ENCODE measurements at places on chromosomes 16 and 17. TPM values are rescaled to one million over a fixed set of nuclear protein-coding genes. Genes with fewer than 3 reads are reported as not detected.

GRCh38 chr16:31143694-31144148, 6.1 kb downstream of the PRSS36 start:
- no peaks in the 10 kb centered on the region for H3K36me3 ChIP-seq
- H3K4me1 ChIP-seq, result peaks cover 23% of the 10 kb centered on the region
- no peak overlapping the region for H3K4me3 ChIP-seq
- DNase-seq, result no peak

- no peaks in the 10 kb centered on the region for H3K4me1 ChIP-seq
- no peaks in the 10 kb centered on the region for H3K36me3 ChIP-seq
- no peak overlapping the region for H3K4me3 ChIP-seq
- DNase-seq, result no peak
Observed at GRCh38 chr16:57822018-57822553, 19.8 kb upstream of the KIFC3 start.

DNA sequence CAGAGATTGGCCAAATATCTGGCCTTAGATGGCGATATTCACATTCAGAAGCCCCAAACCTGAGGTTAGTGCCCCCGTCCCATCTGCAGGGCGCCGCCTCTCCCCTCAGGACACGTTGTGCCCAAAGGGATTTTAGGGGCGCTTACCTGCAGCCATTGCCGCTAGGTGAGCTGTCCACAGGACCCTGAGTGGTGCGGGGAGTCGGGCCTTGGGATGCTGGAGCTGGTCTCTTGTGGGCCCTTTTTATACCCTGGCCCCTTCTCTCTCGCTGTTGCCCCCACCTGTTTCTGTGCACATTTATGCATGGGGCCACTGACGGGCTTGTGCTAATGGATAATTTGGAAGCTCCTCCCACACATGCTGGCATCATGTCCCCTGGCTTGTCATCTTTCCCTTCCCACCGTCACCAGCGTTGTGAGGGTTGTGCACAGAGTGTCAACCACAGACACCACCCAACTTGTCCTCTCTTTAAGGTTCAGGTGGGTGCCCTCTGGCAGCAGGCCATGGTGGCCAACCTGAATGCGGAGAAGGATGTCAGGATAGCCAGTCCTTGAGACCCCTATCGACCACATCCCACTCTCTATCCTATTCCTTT, at the start of gene CSHL1:
CSHL1 (minus strand) TSS at position 218 of the 595 bp plus-strand sequence; CDS start at position 156, 62 bp downstream.
- no peak within 1 kb of the TSS for H3K27ac ChIP-seq
- H3K4me3 ChIP-seq, result no peak within 1 kb of the TSS
- H3K36me3 ChIP-seq, result no peaks in the 10 kb centered on the region
- no peaks in the 10 kb centered on the region for H3K27me3 ChIP-seq

DNA sequence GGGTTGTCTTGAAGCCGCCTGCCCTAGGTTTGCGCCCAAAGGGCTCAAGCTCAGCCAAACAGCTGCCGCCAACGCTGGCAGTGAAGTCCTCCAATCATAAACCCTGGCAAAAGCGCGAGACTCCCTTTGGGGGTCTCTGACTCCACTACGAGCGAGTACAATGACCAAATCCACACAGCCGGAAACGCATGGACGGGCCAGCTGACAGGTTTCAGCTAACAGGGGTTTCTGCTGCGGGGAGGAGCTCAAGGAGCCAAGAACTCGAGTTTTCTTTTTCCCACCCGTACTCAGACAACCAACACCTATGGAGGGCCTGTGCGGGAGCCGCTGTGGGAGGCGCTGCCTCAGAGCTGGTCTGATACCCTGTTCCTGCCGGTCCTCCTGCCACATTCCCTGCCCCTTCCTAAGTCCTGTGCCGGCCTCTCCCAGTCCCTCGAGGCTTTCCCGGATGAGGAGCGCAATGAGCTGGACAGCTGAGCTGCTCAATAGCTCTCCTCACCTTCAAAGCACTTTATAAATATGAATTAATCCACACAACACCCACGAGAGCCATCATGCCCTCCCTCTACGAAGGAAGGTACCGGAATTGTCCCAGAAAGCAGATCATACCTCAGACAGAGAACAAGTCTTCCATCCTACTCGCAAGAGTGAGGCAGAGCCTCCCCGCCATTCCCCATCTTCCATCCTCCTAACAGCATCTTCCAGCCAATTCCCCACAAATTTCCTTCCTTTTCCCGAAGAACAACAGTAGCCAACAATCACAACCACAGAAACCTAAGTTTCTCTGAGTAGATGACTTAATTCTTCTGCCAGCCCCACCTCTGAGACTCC, 6.1 kb downstream of the ABR start:
- no peak overlapping the region for H3K27ac ChIP-seq
- no peak for DNase-seq
- no peaks in the 10 kb centered on the region for H3K36me3 ChIP-seq
- no peak overlapping the region for H3K4me3 ChIP-seq

- peaks cover 72% of the 10 kb centered on the region for H3K36me3 ChIP-seq
- peak overlapping the region; percentile 20 for H3K27ac ChIP-seq
- DNase-seq, result no peak
- H3K4me3 ChIP-seq, result no peak overlapping the region
Observed at GRCh38 chr17:35257208-35257659, 14.4 kb downstream of the SLFN5 start.

- peaks cover 12% of the 10 kb centered on the region for H3K4me1 ChIP-seq
- H3K27ac ChIP-seq, result no peak overlapping the region
- DNase-seq, result peak; percentile 66
- no peaks in the 10 kb centered on the region for H3K27me3 ChIP-seq
Observed at GRCh38 chr17:41801374-41802271, 10.1 kb downstream of the P3H4 start.

- DNase-seq, result no peak
- no peaks in the 10 kb centered on the region for H3K27me3 ChIP-seq
- no peaks in the 10 kb centered on the region for H3K4me1 ChIP-seq
- no peaks in the 10 kb centered on the region for H3K36me3 ChIP-seq
Observed at GRCh38 chr17:71488851-71489250, 632.0 kb upstream of the SOX9 start.

DNA sequence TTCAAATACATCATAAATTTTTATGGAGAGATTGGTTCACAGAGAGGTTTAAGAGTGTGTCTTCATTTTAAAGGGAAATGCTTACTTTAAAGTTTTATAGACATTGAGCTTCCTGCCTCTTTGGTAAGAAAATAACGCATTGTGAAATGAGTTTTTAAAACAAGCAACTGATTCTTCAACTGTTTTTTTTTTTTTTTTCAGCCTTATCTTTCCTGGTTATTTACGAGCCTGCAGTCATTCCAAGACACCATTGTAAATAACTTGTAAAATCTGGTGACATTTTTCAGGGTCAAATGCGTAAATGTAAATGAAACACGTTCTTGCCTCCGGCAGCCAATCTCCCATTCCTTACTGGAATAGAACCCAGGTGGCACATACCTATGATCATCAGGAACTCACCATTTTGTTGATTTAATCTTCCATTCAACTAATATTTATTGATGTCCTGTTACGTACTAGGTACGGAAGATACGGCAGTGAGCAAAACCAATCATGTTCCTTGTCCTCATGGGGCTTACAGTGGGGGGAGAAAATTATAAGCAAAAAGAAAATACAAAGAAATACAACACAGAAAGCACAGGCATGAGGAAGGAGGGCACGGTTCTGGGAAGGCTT, 33.2 kb upstream of the CDYL2 start:
- no peak for DNase-seq
- no peaks in the 10 kb centered on the region for H3K36me3 ChIP-seq
- H3K4me1 ChIP-seq, result no peaks in the 10 kb centered on the region
- no peak overlapping the region for H3K4me3 ChIP-seq
- H3K27me3 ChIP-seq, result peaks cover 5% of the 10 kb centered on the region

RAMP2 gene
- total RNA-seq, result not detected

PTX4 gene
- not detected for total RNA-seq

BICDL2 gene
- total RNA-seq, result not detected

ZG16B gene
- total RNA-seq, result not detected
